Amygdala (tissue), 56 donors: ENCODE measurements at places on chromosomes 12 and 14.

DNA sequence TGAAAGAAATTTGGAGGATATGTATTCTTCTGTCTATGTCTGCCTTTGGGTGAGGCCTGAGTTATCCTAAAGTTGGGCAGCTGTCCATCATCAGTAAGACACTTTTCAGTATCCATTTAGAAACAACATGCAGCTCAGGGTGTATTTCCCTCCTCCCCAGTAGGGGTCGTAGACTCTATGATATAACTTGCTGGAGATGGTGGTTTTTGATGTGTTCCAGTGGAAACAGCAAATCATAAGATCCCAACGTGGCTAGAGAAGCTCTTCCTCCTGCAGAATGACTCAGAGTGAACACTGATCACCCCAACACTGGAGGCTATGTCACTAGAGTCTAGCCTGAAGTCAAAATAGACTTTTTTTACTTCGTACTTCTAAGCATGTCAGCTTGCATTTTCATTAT lies 331.6 kb upstream of the STXBP6 start:
- no peak for DNase-seq

- DNase-seq = no peak
Observed at GRCh38 chr12:30692470-30692869, 3.2 kb downstream of the IPO8 start.

- DNase-seq = no peak
Observed at GRCh38 chr14:92670643-92671366, 77.6 kb downstream of the LGMN start.

GRCh38 chr14:75411214-75411540 lies 16.6 kb upstream of the JDP2 start:
- DNase-seq = no peak
